ENCODE measurements at places on chromosomes 7 and 10.

DNA sequence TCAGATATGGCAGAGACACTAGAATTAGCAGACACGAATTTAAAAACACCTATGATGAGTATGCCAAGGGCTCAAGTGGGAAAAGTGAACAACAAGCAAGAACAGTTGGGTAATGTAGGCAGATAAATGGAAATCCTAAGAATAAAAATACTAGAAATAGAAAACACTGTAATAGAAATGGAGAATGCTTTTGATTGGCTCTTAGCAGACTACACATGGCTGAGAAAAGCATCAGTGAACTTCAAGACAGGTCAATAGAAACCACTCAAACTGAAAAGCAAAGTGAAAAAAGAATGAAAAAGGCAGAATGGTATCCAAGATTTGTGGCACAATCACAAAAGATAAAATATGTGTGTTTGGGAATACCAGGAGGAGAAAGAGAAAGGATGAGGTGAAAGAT is 82.3 kb downstream of the WDR37 start:
- DNase-seq: no peak

DNA sequence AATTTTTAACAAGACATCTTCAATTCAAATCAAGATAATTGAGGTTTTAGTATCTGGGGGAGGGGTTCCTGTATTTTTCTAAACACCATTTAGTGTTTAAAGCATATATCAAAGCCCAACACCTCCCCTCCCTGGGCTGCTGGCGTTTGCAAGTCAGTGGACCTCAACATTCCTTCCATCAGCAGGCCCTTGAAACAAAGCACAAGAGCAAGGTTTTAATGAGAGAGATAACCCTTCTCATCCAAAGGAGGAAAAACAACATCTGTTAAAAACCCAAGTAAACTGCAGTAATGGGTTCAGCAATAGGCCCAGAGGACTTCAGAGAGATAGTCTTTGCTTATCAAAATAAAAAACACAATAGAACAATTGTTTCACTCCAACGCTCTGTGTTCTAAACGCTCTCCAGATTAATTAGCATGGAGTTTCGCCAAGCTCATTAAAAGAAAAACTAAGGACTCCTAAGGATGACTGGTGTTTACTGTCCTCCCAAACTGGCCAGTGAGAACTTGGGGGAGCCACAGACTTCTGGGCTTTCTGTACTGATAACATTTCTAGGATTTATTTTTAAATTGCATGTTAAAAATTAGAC is 2.5 kb downstream of the JCAD start:
- no peak for DNase-seq

GRCh38 chr10:124989526-124989925 is 47.6 kb downstream of the ZRANB1 start:
- no peak for DNase-seq

GRCh38 chr7:137685433-137686164 is 161.2 kb downstream of the DGKI start:
- DNase-seq: no peak

- no peak for DNase-seq
These were observed 98.2 kb downstream of the ZNF777 start for GRCh38 chr7:149362696-149363095.

DNA sequence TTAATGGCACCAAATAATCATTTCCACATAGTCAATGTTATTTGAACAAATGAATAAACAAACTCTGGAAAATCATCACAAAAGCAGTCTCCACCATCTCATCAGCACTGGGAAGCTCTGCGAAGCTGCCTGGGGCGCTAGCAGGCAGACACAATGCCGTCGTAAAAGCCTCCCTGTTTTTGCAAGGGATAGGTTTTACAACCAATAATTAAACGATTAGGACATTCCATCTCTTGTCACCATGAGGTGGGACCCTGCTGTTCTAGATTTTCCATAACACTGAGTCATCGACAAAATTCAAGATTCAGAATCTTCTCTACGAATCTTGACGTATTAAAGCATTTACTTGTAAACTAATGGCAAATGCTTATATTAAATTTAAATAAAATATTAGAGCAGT is 172.8 kb upstream of the AKR1E2 start:
- DNase-seq: no peak

DNA sequence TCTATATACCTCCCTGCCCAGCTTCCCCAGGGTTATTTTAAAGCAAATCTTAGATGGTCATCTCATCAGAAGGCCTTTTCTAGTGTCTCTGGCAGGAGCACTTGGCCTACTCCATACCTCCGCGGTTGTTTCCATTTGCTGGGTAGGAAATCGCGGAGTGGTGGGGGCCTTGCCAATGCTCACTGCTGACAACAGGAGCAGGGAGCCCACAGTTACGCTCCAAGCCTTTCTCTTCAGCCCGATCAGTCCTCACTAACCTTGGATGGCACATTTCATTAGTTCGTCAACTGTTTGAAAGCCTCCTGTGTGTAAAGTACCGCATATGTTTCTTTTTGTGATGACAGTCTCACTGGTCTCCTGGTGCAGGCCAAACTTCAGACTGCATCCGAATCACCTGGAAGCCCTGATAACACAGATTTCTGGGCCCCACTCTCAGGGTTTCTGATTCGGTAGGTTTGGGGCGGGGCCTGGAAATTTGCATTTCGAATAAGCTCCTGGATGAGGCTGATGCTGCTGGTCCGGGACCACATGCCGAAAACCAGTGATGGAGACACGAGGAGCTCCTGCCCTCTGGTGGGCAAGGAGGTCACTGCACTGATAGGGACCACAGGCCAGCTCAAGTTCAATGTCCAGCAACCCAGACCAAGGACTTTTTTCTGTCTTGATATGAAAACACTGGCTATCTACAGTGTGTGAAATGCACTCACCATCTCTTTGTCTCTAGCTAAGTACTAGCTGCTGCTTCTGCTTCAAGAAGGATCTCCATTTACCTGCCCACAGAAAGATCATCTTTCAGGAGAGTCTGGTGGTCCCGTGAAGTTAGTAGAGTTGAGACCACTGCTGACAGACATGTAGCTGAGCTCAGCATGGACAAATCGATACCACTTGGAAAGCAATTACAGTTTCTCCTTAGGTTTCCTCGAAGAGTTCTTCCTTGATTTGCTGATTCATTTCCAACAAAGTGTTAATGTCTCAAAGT is 14.0 kb downstream of the LRGUK start:
- peak; percentile 73 for DNase-seq

- DNase-seq: peak; percentile 71
These were observed 19.7 kb downstream of the MXI1 start for GRCh38 chr10:110226926-110227641.

DNA sequence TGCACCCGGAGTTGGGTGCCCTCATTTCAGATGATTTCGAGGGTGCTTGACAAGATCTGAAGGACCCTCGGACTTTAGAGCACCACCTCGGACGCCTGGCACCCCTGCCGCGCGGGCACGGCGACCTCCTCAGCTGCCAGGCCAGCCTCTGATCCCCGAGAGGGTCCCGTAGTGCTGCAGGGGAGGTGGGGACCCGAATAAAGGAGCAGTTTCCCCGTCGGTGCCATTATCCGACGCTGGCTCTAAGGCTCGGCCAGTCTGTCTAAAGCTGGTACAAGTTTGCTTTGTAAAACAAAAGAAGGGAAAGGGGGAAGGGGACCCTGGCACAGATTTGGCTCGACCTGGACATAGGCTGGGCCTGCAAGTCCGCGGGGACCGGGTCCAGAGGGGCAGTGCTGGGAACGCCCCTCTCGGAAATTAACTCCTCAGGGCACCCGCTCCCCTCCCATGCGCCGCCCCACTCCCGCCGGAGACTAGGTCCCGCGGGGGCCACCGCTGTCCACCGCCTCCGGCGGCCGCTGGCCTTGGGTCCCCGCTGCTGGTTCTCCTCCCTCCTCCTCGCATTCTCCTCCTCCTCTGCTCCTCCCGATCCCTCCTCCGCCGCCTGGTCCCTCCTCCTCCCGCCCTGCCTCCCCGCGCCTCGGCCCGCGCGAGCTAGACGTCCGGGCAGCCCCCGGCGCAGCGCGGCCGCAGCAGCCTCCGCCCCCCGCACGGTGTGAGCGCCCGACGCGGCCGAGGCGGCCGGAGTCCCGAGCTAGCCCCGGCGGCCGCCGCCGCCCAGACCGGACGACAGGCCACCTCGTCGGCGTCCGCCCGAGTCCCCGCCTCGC is at the start of gene EGFR:
Gene EGFR, plus strand, starts transcription at position 657 of the 830 bp plus-strand sequence. CDS start 261 bp downstream, outside the sequence.
- DNase-seq: peak; percentile 6

DNA sequence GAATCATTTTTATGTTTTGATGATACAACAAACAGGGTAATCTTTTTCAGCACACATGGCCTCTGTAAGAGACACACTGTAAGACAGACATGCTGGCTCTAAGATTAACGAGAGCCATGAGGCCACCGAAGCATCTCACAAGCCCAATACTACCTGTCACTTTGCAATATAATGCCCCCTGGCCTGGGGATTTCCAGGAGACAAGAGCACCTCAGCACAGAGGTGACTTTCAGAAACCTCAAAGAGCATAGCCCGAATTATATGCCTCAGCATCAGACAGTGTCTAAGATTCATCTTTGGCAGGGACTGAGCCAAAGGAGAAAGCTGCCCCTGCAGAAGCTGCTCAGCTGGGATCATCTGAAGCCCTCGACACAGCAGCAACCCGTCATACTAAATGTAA is 44.2 kb upstream of the TMEM213 start:
- DNase-seq: no peak

DNA sequence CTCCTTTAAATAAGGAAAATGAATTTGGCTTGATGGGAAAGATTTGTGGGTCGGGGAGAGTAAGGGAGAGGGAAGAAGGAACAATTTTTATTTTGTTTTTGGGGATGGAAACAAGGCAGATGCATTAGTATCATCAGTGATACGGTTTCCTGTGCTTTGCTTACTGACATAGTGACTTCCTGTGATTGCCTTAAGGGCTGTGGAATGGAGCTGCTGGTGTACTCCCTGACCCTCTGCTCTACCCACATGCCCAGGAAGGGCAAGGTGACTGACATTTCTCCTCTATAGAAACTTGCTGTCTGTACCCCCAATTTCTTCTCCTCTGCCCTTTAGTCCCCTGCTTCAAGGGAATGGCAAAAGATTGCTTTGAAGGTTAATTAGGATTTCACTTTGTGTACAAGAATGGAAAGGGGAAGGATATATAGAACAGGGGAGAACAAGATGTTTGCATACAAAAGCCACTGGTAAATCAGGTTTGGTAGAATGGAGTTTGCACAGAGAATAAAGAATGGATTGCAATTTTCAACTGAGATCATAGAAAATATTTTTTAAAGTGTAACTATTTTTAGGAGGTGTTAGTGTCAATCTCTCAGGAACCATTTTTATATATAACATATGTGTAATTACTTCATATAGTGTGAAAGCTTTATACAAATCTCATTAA is 129.0 kb upstream of the AGR3 start:
- DNase-seq: no peak

DNA sequence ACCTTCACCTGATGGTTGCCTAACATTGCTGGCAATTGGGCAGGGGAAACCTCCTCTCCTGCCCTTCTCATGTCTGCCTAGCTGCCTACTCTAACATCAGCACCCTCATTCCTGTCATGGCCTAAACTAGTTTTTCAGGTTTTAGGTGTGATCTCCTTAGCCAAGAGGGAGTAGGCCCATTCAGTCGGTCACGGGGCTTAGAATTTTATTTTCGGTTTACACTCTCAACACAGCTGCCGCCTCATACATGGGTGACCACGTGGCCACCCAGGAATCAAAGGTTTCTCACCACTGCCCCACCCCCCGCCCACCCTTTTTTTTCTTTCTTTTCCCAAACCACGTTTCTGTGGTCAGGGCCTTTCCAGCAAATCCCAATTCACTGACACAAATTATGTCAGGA is 97.2 kb downstream of the RALA start:
- DNase-seq: no peak

Measured in hematopoietic multipotent progenitor cell treated with erythropoietin and hydrocortisone succinate and interleukin-3 and kit ligand, for 4 days (in vitro differentiated cells).